ENCODE measurements at places on chromosomes 2 and 18. TPM values are rescaled to one million over a fixed set of nuclear protein-coding genes. Genes with fewer than 3 reads are reported as not detected.

The MREG gene
- total RNA-seq: 16.9 TPM

DNA sequence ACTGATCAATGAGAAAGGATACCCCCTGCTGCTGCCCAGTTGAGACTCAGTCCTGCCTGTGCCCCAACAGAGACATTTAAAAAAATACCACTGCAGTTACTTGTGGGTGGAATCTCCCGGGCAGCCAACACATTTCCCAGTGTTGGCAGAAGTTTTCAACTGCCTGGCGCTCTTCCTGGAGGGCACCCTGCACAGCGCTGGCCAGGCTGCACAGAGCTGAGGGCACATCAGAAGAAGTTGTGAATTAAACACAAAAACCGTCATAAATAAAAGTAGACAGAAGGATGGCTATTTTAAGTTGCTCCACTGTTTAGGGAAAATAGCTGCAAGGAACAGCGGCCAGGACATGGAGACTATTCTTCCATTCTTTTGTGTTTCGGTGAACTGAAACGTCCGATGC lies 110.2 kb upstream of the THOC1 start:
- no peak for DNase-seq

- DNase-seq: no peak
Measured at GRCh38 chr2:17311771-17312511, 206.3 kb downstream of the RAD51AP2 start.

The CDH20 gene
- total RNA-seq: not detected

DNA sequence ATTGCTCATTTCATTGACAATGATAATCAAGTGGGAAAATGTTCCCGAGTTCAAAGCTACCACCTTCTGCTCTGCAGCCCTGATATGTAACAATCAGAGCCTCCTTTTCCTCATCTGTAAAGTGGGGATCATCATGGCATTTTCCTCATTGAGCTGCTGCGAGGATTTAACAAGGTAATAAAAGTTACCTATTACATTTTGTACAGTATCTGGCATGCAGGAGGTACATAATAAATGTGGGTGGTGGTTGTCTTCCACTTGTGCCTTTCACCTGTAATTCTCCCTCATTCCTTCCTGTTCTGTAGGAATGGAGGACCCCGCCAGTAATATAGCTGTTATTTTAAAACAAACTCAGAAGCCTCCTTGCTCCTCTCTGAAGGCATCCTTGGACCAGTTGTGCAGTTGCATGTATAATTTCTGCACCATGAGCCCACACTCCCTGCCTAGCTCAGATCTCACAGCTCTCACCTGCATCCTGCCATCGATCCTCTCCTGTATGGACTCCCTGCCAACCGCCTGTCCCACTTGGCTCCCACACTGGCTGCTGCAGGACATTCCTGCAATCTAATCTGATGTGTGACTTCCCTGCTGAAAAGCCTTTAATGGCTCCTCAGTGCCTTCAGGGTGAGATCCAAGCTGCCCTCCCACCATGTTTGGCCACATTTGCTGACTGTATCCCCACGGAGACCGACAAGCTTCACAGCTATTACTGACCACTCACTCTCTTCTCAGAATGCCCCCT lies 350.4 kb downstream of the EN1 start:
- no peak for DNase-seq

The CAPN13 gene
- total RNA-seq: 0.25 TPM

DNA sequence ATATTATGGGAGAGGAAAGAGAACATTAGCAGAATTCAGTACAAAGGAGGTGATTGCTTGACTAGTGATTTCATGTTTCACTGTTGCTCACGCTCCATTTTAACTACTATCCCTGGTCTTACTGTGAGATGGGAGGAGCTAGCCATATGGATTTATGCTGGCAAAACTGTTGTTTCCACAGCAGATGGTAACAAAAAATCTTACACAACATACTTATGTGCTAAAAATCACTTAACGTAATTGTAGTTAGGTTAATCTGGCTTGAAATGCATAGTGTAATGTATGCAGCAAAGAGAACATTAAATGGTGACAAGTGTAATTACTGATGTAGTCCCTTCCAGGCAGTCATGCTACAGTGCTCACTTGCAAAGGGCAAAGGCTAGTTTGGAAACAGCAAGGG lies 155.6 kb upstream of the LYPD1 start:
- no peak for DNase-seq

GRCh38 chr2:143169105-143169504 lies 39.9 kb downstream of the ARHGAP15 start:
- no peak for DNase-seq

GRCh38 chr2:159755788-159756187 lies 42.2 kb downstream of the CD302 start:
- peak; percentile 75 for DNase-seq

The CCDC141 gene
- 0.30 TPM for total RNA-seq

The GRHL1 gene
- 8.5 TPM for total RNA-seq

- no peak for DNase-seq
Measured at GRCh38 chr2:236677368-236677767, 107.7 kb downstream of the ACKR3 start.

DNA sequence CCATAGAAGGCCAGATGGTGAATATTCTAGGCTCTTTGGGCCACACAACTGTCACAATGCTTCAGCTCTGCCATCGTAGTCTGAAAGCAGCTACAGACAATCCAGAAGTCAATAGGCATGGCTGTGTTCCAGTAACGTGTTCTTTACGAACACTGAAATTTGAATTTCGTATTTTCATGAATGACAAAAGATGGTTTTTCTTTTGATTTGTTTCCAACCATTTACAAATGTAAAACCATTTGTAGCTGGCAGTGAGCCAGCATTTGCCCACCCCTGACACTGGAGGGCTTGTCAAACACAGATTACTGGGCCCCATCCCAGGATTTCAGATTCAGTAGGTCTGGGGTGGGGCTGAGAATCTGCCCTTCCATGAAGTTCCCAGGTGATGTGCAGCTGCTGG lies 83.0 kb upstream of the ATG16L1 start:
- DNase-seq: no peak

GRCh38 chr2:3532941-3533340 lies 13.6 kb upstream of the ADI1 start:
- no peak for DNase-seq

DNA sequence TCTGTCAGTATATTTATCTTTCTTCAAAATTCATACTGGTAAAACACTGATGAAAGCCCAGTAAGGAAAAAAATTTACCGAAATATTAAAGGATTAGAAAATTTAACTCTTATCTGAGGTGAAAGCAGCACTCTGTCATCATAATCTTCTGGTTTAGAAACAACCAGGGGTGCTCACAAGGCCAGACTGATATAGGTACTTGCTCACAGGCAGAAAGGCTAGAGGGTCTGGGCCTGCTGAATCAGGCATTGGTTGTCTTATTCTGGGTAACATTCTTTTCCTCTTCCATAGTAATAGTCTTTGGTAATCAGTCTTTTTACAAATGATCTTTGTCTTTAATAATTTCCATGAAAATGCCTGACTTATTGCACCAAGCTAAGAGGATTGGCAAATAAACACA lies 221.4 kb upstream of the TFPI start:
- DNase-seq: no peak

DNA sequence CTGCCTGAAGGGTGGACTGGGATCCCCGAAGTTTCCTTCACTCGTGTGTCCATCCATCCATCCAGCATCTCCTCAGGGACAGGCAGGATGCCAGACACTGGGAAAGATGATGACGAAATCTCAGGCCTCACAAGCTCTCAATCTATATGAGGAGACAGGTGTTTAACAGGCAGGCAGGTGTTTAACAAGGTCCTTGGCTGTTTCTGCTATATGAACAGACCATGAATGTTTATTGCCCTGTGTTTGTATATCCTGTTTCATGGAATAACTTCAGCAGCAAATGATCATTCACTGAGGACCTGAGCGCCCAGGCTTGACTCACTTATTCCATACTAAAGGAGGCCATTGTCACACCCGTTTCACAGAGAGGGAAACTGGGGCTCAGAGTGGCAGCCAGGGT lies 685.8 kb upstream of the HS6ST1 start:
- DNase-seq: no peak

The CIB4 gene
- total RNA-seq: not detected
